Testis (tissue), 5 donors: ENCODE measurements at places on chromosomes 12 and 14. TPM values are rescaled to one million over a fixed set of nuclear protein-coding genes. Genes with fewer than 3 reads are reported as not detected.

- DNase-seq: no peak
- no peak overlapping the region for H3K27ac ChIP-seq
- no peaks in the 10 kb centered on the region for H3K36me3 ChIP-seq
- no peaks in the 10 kb centered on the region for H3K27me3 ChIP-seq
Observed at GRCh38 chr12:125111403-125111802, 46.2 kb downstream of the AACS start.

- H3K36me3 ChIP-seq: no peaks in the 10 kb centered on the region
- no peak overlapping the region for H3K27ac ChIP-seq
- DNase-seq: no peak
- H3K27me3 ChIP-seq: no peaks in the 10 kb centered on the region
Observed at GRCh38 chr14:66398437-66398836, 87.7 kb upstream of the CCDC196 start.

DNA sequence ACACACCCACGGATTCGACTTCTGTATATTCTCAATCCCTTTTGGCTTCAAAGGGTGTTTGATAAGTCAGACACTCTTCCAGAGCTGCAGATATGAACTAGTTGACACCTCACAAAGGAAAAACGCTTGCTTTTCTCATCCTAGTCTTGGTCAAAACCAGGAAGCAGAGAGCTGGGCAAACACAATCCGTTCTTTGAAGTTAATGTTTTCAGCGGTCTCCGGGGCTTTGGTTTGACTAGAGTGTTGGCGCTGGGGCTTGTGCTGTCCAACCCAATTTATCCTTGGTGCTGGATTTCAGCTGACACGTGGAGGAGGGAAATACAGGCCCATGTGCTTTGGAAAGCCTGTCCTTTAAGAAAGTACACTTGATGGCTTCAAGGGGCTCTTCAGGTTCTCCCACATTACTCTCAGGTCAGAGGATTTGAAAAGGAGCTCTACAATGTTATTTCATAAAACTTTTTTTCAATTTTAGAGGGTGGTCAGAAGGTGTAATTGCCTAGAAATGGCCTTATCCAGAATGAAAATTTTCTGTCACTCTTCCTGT lies 985.8 kb downstream of the VRK1 start:
- H3K4me3 ChIP-seq: no peak overlapping the region
- DNase-seq: no peak
- no peaks in the 10 kb centered on the region for H3K4me1 ChIP-seq
- no peaks in the 10 kb centered on the region for H3K36me3 ChIP-seq

GRCh38 chr12:54134395-54134794 lies 54.4 kb downstream of the SMUG1 start:
- no peaks in the 10 kb centered on the region for H3K4me1 ChIP-seq
- no peaks in the 10 kb centered on the region for H3K36me3 ChIP-seq
- H3K4me3 ChIP-seq: no peak overlapping the region
- H3K27ac ChIP-seq: no peak overlapping the region
- H3K27me3 ChIP-seq: no peaks in the 10 kb centered on the region

DNA sequence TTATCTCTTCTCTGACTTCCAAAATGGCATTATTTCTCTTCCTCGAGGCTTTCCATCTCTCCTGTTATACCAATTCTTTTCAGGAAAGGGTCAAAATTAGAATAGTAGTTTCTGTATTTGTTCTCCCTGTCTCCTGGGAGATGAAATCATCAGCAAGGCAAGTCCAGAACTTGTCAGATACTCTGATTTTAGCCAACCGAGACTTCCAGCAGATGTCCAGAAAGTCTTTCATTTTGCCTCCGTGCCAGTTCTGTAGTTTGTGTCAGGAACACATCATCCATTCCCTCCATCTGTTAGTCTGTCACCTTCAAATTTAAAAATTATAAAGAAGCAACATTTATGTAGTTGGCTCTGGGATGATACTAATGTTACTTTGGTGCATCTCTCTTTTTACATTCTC lies 275.7 kb downstream of the CCDC59 start:
- H3K4me3 ChIP-seq: no peak overlapping the region
- H3K27ac ChIP-seq: no peak overlapping the region

- H3K27ac ChIP-seq: no peak overlapping the region
- no peaks in the 10 kb centered on the region for H3K4me1 ChIP-seq
- H3K4me3 ChIP-seq: no peak overlapping the region
- no peak for DNase-seq
- H3K36me3 ChIP-seq: no peaks in the 10 kb centered on the region
- H3K27me3 ChIP-seq: no peaks in the 10 kb centered on the region
Observed at GRCh38 chr14:105899071-105899641, 372.8 kb downstream of the TMEM121 start.

- H3K36me3 ChIP-seq: no peaks in the 10 kb centered on the region
- H3K27me3 ChIP-seq: no peaks in the 10 kb centered on the region
- no peak overlapping the region for H3K4me3 ChIP-seq
- DNase-seq: no peak
- H3K4me1 ChIP-seq: no peaks in the 10 kb centered on the region
Observed at GRCh38 chr14:97900196-97900854, 1103.1 kb downstream of the VRK1 start.

- H3K27ac ChIP-seq: no peak overlapping the region
- H3K4me1 ChIP-seq: no peaks in the 10 kb centered on the region
- H3K36me3 ChIP-seq: no peaks in the 10 kb centered on the region
- H3K27me3 ChIP-seq: no peaks in the 10 kb centered on the region
- no peak overlapping the region for H3K4me3 ChIP-seq
Observed at GRCh38 chr12:65570451-65571130, 253.7 kb upstream of the HMGA2 start.

DNA sequence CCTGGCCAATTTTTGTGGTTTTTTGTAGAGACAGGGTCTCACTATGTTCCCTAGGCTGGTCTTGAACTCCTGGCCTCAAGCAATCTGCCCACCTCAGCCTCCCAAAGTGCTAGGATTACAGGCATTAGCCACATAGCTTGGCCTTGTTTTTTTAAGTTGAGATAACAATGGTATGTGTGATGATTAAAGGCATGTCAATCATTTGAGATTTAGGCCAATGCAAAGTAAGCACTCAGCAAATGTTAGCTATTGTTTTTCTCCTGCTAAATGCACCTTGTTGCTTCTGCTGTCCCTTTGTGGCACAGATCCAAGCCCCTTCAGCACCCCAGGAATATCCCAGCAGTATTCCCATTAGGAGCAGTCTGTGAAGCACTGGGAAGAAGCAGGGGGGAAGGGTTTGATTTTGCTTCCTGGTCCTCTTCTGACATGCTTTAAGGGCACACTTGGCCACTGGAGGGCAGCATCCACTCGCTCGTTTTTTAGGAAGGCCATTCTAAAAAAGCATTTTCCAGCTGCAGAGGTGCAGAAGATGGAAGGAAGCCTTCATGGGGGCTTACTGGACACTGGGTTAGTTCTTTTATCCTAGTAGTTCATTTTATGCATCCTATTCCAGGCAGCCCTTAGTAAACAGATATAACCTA lies 70.2 kb upstream of the ZFP36L1 start:
- no peak overlapping the region for H3K4me3 ChIP-seq
- no peaks in the 10 kb centered on the region for H3K4me1 ChIP-seq
- H3K27ac ChIP-seq: no peak overlapping the region

GRCh38 chr14:67018720-67019119 lies 170.5 kb upstream of the GARIN2 start:
- no peaks in the 10 kb centered on the region for H3K27me3 ChIP-seq
- no peaks in the 10 kb centered on the region for H3K4me1 ChIP-seq
- H3K27ac ChIP-seq: no peak overlapping the region

- no peaks in the 10 kb centered on the region for H3K36me3 ChIP-seq
- no peaks in the 10 kb centered on the region for H3K27me3 ChIP-seq
- no peak for DNase-seq
- H3K4me1 ChIP-seq: peaks cover 13% of the 10 kb centered on the region
Observed at GRCh38 chr14:88386256-88386794, 868 bp downstream of the SPATA7 start.

Gene CFAP54
- 14.4 TPM for total RNA-seq

Gene RPL10L
- 45.8 TPM for total RNA-seq

Gene SPIC
- not detected for total RNA-seq

Gene AQP2
- 0.79 TPM for total RNA-seq

Gene DHRS4L2
- 15.7 TPM for total RNA-seq

Gene SCAF11
- 168 TPM for total RNA-seq

Gene LTB4R
- total RNA-seq: 10.9 TPM

Gene ANKRD33
- not detected for total RNA-seq

Gene ADAM21
- total RNA-seq: 4.6 TPM
